Neural crest cell (in vitro differentiated cells): ENCODE measurements at places on chromosomes 7 and 10. TPM values are rescaled to one million over a fixed set of nuclear protein-coding genes. Genes with fewer than 3 reads are reported as not detected.
A peak's percentile ranks its signal among the peaks of the same experiment; 100 is the strongest.

DNA sequence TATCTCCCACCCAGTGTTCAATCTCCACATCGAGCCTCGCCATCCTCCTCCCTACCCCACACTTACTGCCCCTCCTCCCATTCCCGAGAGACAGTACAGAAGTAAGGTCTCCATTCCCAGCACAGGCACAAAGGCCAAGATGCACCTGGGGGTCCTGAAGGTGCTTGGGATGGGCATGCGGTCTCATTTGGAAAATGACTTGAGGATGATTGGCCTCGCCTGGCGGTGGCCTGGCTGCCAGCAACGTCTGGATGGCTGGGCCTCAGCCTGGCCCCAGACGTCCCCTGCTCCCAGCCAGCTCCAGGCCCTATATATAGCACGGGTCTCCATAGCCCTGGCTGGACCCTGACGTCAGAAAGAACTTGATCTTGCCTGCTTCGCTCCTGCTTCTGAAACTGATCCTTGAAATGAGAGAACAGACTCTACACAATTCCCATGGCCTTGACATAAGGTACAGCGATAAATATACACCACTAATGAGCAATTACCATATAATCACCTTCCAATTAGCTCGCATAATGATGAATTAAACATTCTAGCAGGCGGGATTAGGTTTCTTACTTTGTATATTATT, 11.8 kb downstream of the EMX2 start:
- peaks cover 94% of the 10 kb centered on the region for H3K27me3 ChIP-seq
- no peak overlapping the region for H3K27ac ChIP-seq
- DNase-seq = no peak
- H3K36me3 ChIP-seq = no peaks in the 10 kb centered on the region
- peaks cover 24% of the 10 kb centered on the region for H3K4me1 ChIP-seq

DNA sequence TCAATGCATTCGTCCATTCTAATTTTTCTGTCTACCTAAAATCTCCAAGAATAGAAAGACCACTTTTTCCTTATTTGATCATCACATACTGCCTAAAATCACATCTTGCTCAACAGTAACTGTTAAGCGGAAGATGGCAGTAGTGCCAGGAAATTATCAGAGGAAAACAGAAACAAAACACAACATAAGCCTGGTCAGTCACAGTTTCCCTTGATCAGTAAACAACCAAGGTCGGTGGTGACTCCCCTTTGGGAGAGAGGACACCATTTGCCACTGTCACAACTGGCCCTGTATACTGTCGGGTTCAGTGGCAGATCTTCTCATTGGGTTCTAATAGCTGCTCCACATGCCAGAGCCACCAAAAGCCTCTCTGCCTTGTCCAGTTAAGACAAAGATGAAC, 106.6 kb downstream of the PLXNA4 start:
- peaks cover 18% of the 10 kb centered on the region for H3K27me3 ChIP-seq
- H3K4me1 ChIP-seq = peaks cover 31% of the 10 kb centered on the region
- no peak overlapping the region for H3K4me3 ChIP-seq

IGF2BP3 gene
- total RNA-seq = 117 and 118 TPM in 2 replicates

GRCh38 chr7:30366606-30367005, 82.2 kb downstream of the ZNRF2 start:
- no peaks in the 10 kb centered on the region for H3K27me3 ChIP-seq
- no peak overlapping the region for H3K4me3 ChIP-seq
- no peaks in the 10 kb centered on the region for H3K36me3 ChIP-seq
- H3K4me1 ChIP-seq = no peaks in the 10 kb centered on the region

FBXL13 gene
- 2.1 TPM in 2 replicates for total RNA-seq

MUC12 gene
- total RNA-seq = 4.9 and 7.8 TPM in 2 replicates

C10orf95 gene
- total RNA-seq = 0.21 and 0.27 TPM in 2 replicates

WNT16 gene
- total RNA-seq = not detected in 2 replicates

A1CF gene
- total RNA-seq = not detected in 2 replicates

- H3K27me3 ChIP-seq = no peaks in the 10 kb centered on the region
- no peak overlapping the region for H3K27ac ChIP-seq
Observed at GRCh38 chr7:16795624-16796023, 9.2 kb downstream of the AGR2 start.

GRCh38 chr7:155805826-155806095, 6.5 kb downstream of the SHH start:
- no peaks in the 10 kb centered on the region for H3K36me3 ChIP-seq
- no peak overlapping the region for H3K27ac ChIP-seq
- H3K4me3 ChIP-seq = no peak overlapping the region

- no peaks in the 10 kb centered on the region for H3K36me3 ChIP-seq
- no peak for DNase-seq
- H3K27me3 ChIP-seq = no peaks in the 10 kb centered on the region
- peaks cover 5% of the 10 kb centered on the region for H3K4me1 ChIP-seq
Observed at GRCh38 chr7:28419716-28420115, 7.4 kb downstream of the CREB5 start.

GRCh38 chr10:103111031-103111917, 81.8 kb downstream of the NT5C2 start:
- peaks cover 2% of the 10 kb centered on the region for H3K36me3 ChIP-seq
- peaks cover 8% of the 10 kb centered on the region for H3K4me1 ChIP-seq
- no peak overlapping the region for H3K27ac ChIP-seq

GRCh38 chr7:6430271-6430940, 17.3 kb downstream of the DAGLB start:
- H3K4me1 ChIP-seq = peaks cover under 1% of the 10 kb centered on the region
- no peaks in the 10 kb centered on the region for H3K27me3 ChIP-seq
- H3K36me3 ChIP-seq = peaks cover 8% of the 10 kb centered on the region
- H3K4me3 ChIP-seq = no peak overlapping the region
- H3K27ac ChIP-seq = no peak overlapping the region
- no peak for DNase-seq

GRCh38 chr10:62806251-62806650, 1.7 kb downstream of the ADO start:
- H3K36me3 ChIP-seq = peaks cover 5% of the 10 kb centered on the region
- no peaks in the 10 kb centered on the region for H3K27me3 ChIP-seq
- no peak for DNase-seq
- no peak overlapping the region for H3K27ac ChIP-seq
- H3K4me1 ChIP-seq = peaks cover 53% of the 10 kb centered on the region
- H3K4me3 ChIP-seq = peak overlapping the region; percentile 89

LRRD1 gene
- total RNA-seq = 0.57 and 0.58 TPM in 2 replicates

GRCh38 chr10:129419397-129419796, 47.6 kb upstream of the MGMT start:
- H3K4me3 ChIP-seq = no peak overlapping the region
- H3K27me3 ChIP-seq = peaks cover 3% of the 10 kb centered on the region
- no peaks in the 10 kb centered on the region for H3K36me3 ChIP-seq
- no peak for DNase-seq
- H3K27ac ChIP-seq = no peak overlapping the region

LMBR1 gene
- total RNA-seq = 55.1 and 58.0 TPM in 2 replicates

GRCh38 chr7:151314401-151314800, 27.2 kb upstream of the NUB1 start:
- no peaks in the 10 kb centered on the region for H3K4me1 ChIP-seq
- H3K4me3 ChIP-seq = no peak overlapping the region
- no peak overlapping the region for H3K27ac ChIP-seq
- peaks cover 2% of the 10 kb centered on the region for H3K27me3 ChIP-seq

- peaks cover 6% of the 10 kb centered on the region for H3K27me3 ChIP-seq
- peaks cover 7% of the 10 kb centered on the region for H3K4me1 ChIP-seq
- no peak overlapping the region for H3K4me3 ChIP-seq
- no peak overlapping the region for H3K27ac ChIP-seq
Observed at GRCh38 chr10:28984431-28984830, 304.4 kb upstream of the LYZL1 start.

IGFBP1 gene
- not detected in 2 replicates for total RNA-seq

DNA sequence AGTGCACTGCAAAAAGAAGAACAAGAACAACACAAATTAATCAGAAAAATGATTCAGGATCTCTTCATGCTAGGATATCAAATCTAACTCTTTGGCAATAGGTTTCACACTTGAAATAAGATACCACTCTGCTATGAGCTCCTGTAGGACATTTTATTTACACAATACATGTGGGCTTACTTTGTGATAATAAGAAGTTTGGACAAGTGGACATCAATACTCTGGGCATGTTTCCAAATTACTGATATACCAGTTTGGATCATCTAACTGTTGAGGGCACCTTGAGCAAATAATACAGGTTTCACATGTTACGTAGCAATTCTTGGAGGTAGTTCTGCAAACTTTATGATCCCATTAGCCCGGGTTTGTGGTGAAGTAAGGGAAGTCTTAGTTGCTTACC, 59.8 kb downstream of the CPVL start:
- peaks cover 2% of the 10 kb centered on the region for H3K36me3 ChIP-seq
- DNase-seq = no peak
- H3K27me3 ChIP-seq = no peaks in the 10 kb centered on the region
- no peak overlapping the region for H3K4me3 ChIP-seq
- H3K4me1 ChIP-seq = peaks cover 35% of the 10 kb centered on the region

COL1A2 gene
- 98.8 and 110 TPM in 2 replicates for total RNA-seq

CPN1 gene
- not detected in 2 replicates for total RNA-seq
